AG09319 (cell line): ENCODE measurements at places on chromosomes 12 and 14.

- no peak for DNase-seq
Measured at GRCh38 chr14:102252834-102253801, 51.8 kb downstream of the MOK start.

DNA sequence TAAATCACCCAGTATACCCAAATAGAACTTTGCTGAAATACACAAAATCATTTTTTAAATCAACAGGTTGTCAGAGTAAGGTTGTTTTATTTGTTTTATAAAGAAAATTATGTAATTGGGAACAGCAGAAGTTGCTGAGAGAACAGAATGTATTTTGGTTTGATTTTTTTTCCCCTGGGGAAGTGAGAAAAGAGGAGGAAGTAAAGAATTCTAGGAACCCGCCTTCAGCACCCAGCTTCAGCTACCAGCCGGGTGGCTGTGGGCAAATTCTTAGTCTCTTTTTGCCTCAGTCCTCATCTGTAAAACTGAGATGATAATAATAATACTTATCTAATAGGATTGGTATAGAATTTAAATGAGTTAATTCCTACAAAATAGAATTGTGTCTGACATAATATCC, 119.4 kb downstream of the SRGAP1 start:
- DNase-seq = no peak

DNA sequence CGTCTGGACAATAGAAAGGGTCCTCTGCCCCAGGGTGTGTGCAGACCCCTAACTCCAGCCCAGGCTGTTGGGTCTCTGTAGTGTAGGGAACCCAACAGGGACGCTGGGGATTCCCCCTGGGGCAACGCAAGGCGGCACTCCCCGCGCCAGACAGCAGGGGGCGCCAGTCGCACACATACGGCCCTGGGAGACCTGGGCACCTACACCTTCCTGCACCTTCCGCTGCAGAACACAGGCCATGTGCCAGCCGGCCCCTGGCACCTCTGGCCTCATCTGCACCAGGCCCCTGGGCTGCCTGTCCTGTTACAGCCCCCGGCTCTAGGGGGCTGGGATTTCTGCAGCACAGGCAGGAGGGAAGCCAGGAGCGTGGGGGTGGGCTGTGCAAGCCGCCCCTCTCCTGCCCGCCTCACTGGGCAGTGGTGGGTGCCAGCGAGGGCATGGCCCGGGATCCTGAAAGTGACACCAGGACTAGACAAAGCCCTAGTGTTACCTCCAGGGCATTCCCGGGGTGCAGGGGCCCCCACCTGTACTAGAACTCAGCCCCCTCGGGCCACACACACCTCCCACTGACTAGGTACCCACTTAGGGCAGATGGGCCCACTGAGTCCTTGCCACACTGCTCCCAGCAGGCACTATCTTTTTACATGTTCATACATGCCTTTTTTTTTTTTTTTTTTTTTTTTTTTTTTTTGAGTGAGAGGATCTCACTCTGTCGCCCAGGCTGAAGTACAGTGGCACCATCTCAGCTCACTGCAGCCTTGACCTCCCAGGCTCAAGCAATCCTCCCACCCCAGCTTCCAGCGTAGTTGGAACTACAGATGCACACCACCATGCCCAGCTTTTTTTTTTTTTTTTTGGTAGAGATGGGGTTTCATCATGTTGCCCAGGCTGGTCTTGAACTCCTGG, 37.5 kb downstream of the CCNK start:
- no peak for DNase-seq

- no peak for DNase-seq
Measured at GRCh38 chr14:27688841-27689444, 1077.6 kb upstream of the FOXG1 start.

- DNase-seq = peak; percentile 74
Measured at GRCh38 chr14:58805057-58805456, 167.3 kb downstream of the DACT1 start.

GRCh38 chr14:55446127-55446736, 5.8 kb upstream of the TBPL2 start:
- DNase-seq = peak; percentile 45

- no peak for DNase-seq
Measured at GRCh38 chr12:94147991-94148738, at the start of gene PLXNC1. Gene PLXNC1, plus strand, starts transcription at chr12:94148577. Its CDS starts 395 bp downstream, at chr12:94148972.

DNA sequence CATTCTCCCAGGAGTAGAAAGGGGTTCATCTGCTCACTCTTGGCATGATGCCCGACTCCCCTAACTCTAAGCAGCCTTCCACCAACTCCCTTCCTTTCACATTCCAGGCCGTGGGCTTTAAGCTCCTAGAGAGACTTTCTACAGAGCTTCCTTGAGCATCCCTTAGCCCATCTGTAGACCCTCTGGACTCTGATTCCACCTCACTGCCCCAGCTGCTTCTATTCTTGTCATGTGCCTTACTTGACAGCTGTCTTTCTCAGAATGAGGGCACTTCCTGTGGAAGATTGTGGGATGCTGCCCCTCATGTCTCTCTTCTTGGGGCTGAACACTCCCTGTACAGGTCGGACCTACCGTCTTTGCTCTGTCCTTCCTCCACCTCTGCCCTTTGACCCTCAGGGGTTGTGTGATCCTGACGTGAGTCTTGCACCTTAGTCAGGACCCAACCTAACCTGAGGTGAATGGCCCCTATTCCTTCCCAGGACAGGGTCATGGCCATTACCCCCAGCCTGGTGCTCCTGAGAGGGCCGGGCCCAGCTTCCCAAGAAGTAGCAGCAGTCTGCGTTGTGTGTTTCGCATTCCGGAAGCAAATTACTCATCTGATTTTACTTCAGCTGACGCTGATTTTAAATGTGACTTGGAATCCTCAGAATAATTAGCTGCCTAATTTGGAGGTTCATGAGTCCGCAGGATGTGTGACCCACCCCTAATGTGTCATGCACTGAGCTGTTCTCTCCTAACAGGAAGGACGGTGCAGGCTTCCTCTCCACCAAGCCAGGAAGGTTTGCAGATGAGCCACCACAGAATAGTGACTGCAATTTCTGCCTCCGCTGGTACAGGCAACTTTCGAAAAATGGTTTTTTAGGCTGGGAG, 2.7 kb upstream of the GALNT6 start:
- peak; percentile 64 for DNase-seq

- DNase-seq = no peak
Measured at GRCh38 chr14:88597601-88598000, 34.8 kb downstream of the ZC3H14 start.

GRCh38 chr14:75406102-75406501, 21.7 kb upstream of the JDP2 start:
- no peak for DNase-seq

- DNase-seq = no peak
Measured at GRCh38 chr12:123681605-123682004, 10.7 kb downstream of the TCTN2 start.

GRCh38 chr12:26906704-26907103, 31.1 kb downstream of the INTS13 start:
- DNase-seq = no peak

DNA sequence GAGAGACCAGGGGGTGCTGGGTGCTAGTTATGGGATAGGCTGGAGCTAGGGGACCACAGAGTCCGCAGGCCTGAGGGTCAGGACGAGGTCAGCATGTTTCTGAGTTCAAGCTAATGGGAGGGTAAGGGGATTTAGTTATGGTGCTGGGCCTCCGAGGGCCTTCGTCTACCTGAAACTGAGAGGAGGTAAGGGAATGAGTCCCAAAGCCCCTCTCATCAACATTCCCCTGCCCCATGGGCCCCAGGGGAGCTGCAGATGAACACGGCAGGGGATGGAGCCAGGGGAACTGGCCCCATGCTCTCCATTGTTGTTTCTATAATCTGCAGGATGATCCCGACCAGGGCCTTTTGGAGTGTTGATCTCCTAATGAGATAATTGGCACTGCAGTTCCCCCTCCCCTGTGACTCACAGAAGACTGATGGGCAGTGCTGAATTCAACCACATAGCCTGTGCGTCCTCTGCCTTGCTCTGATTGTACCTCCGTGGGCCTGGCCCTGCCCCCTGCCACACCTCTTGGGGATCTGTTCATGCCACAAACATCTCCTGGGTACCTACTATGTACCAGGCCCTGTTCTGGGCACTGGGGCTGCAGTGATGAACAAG, 21.4 kb downstream of the FAIM2 start:
- no peak for DNase-seq

DNA sequence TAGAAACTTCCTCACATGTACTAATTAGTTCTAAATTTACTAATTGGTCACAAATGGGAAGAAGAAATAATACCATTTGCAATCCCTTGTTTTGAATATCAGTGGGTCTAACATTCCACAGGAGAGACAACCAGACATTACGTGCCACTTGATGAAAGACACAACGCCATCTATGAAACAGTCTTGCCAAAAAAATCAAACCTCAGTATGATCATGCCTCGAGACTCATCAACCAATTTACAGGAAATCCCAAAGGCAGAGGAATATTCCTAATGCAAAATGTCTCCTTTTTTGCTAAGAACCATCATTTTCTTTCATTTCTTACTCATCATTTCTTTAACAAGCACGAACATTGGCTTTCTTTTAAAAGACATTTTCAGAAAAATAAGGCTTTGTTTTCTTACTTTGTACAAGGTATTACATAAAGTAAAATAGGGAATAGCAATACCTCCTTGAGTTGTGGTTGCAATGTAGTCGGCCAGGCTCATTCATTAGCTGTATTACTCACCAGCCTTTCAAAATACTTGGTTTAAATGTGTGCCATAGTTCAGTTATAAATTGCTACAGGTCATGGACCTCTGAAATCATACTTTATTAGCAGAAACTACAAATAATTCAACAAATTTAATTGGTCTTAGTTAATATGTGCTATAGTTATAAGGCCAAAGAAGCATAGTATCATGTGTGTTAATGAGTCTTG, 436.2 kb upstream of the FLRT2 start:
- no peak for DNase-seq

- no peak for DNase-seq
Measured at GRCh38 chr12:19772776-19773175, 333.5 kb downstream of the AEBP2 start.

GRCh38 chr14:83842547-83842946, 1687.4 kb upstream of the FLRT2 start:
- DNase-seq = no peak

GRCh38 chr14:20627346-20628027, 14.0 kb downstream of the OR6S1 start:
- no peak for DNase-seq

- no peak for DNase-seq
Measured at GRCh38 chr14:72120315-72120714, 188.1 kb downstream of the RGS6 start.

DNA sequence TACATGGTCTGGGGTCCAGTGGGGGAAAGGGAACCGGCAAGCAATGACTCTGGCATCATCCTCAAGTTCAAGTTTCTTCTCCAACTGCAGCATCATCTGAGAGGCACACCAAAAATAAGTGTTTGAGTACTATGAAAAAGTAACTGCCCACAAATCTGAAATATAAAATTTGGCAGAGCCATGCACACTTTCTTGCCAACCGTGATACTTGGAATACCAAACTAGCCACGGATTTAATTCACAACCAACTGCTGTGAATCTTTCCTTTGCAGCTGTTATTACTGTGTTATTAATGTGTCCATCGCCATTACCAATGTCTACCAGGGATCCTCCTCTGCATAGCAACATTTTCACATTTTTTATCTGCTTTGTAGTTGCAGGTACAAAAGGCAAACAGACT, 74.6 kb downstream of the GXYLT1 start:
- no peak for DNase-seq

DNA sequence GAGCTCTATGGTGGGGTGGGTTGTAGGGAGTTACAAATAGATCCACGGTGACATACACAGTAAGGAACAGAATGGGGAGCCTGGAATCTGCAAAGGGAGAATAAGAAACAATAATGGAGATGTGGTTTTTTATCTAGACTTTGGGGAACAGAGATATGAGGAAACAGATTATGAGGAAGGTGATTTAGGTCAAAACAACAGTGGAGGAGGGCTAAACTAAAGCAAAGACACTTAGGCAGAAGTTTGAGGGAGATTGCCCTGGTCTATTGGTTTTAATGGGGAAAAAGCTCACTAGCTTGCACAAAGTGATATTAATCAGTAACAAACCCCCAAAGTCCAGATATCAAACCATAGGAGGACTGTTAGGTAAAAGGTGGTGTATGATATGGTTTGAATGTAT, 144.5 kb upstream of the DYRK2 start:
- no peak for DNase-seq

GRCh38 chr12:1855241-1855640, 34.9 kb downstream of the LRTM2 start:
- no peak for DNase-seq

GRCh38 chr12:131773582-131774221, 54.5 kb upstream of the MMP17 start:
- DNase-seq = no peak

- no peak for DNase-seq
Measured at GRCh38 chr12:113724794-113725556, 241.2 kb downstream of the RBM19 start.

DNA sequence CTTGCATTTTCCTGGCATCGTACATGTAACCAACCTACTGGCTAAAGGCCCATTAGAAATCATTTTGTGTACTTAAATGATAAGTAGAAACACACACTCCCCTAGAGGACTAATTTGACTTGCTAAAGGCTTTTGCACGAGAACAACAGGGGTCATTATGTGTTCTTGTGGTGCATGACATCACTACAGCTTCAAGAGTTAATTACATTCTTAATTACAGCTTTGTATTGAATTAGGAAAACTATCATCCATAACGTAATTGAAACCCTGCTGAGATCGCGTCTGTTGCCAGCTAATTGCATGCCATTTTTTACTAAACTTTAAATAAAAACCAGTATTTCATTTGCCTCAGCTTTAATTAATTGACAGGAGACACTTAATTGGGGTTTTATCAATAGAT, 51.4 kb downstream of the TMEM132C start:
- DNase-seq = no peak

- no peak for DNase-seq
Measured at GRCh38 chr12:80936642-80937390, 918 bp downstream of the LIN7A start.

GRCh38 chr14:96239711-96240141, 16.3 kb upstream of the BDKRB1 start:
- DNase-seq = no peak

GRCh38 chr14:32820682-32821081, 118.0 kb upstream of the NPAS3 start:
- DNase-seq = no peak

DNA sequence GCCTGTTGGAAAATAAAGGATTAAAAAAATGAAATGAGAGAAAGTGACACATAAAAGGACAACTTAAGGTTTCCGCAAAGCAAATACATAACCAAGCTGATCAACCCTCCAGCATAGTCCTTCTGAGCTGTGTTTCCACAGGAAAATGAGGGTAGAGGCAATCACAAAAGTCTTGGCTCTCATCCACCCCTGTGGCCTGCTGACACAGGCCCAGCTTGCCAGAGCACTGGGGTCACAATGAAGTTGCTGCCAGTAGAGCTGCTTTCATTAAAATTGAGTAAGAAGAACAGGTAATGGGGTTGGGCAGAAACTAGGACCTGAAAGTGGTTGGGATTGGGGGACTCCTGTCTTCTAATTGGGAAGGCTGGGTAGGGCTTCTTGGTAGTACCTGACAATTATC, 65.9 kb downstream of the RERG start:
- no peak for DNase-seq

- no peak for DNase-seq
Measured at GRCh38 chr14:54364555-54365415, 32.0 kb upstream of the CDKN3 start.
